Activated naive CD8-positive, alpha-beta T cell treated with anti-CD3 and anti-CD28 coated beads, Interleukin-2, amount 10 ng/mL, durations not matched to agents 7 days and 5 days (primary cell): ENCODE measurements at places on chromosomes 7 and 10. TPM values are rescaled to one million over a fixed set of nuclear protein-coding genes. Genes with fewer than 3 reads are reported as not detected.

GRCh38 chr10:32976338-32976737 lies 18.3 kb upstream of the ITGB1 start:
- no peak for DNase-seq

- no peak for DNase-seq
Measured at GRCh38 chr7:27685209-27685608, 22.5 kb upstream of the HIBADH start.

DNA sequence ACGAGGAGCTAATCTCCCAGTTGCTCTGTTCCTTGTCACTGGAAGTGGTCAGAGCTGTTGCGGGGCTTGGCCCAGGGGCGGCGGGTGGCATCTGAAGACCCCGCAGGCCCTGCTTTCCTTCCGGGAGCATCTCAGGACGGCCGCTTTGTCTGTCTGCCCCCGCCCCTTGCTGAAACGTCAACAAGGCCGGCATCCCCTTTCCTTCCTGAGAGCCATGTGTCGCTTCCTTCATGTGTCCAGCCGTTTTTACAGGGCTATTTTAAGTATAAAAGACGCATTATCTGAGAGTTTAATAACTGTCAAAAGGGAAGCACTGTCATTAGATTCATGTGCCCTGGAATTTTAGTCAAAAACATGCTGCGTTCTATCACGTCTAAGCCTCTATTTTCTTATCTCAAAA lies 110.4 kb downstream of the CUX1 start:
- no peak for DNase-seq

DNA sequence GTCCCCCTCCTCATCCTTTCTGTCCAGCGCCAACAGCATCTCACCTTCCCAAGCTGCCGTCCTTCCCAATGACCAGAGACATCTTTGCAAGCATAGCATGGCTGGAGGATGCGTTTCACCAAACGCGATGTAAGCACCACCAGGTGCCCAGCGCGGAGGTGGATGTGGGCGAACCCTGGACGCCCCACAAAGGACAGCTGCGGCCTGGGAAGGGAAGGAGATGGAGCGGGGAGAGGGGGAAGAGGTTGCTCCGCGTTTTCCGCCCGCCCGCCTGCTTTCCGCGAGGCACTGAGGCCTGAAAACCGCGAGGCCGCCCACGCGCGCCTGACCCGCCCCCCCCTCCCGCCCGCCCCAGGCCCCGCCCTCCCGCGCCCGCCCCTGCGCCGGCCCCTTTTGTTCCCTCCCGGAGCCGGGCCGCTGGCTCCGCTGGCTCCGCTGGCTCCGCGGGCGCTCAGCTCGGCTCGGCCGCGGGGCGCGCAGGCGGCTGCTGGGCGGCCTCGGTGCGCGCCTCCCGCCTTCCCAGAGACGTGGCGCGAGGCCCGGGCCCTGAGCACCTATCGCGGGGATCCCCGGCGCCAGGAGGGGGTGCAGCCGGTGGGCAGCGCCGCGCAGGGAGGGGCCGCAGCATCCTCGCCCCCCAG lies at the start of gene CLIP2:
Gene CLIP2 (plus strand): TSS at position 390 of the 641 bp plus-strand sequence. CDS start 28,140 bp downstream, outside the sequence.
- DNase-seq, result peak; percentile 80

DNA sequence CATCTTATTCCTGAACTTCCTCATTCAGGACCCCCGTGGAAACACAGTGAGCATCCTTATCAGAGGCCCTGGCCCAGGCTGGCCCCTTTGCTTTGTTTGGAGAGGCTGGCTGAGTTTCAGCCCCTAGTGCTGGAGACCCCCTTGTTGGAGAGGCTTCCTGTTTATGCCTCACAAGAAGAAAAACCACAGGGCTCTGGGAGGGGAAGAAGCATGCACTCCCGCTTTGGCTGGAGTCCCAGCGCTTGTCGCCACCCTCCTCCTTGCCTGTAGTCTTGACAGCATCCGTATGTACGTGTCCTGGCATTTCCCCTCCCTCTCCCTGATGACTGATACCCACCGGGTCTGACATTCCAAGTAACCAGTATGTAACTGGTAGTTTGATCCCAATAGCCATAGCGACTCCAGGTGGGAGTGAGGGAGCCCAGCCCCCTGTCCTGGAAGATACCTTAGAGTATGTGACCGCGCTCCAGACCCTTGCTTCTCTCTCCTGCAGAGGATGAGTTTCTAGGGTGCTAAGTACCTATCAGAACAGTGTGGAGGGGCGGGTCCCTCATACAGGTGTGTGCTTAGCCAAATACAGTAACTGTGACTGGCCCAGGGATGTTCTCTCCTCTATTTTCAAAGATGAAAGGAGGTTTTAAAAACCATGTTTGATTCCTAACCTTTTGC lies 6.9 kb upstream of the ATP6V0E2 start:
- no peak for DNase-seq

DNA sequence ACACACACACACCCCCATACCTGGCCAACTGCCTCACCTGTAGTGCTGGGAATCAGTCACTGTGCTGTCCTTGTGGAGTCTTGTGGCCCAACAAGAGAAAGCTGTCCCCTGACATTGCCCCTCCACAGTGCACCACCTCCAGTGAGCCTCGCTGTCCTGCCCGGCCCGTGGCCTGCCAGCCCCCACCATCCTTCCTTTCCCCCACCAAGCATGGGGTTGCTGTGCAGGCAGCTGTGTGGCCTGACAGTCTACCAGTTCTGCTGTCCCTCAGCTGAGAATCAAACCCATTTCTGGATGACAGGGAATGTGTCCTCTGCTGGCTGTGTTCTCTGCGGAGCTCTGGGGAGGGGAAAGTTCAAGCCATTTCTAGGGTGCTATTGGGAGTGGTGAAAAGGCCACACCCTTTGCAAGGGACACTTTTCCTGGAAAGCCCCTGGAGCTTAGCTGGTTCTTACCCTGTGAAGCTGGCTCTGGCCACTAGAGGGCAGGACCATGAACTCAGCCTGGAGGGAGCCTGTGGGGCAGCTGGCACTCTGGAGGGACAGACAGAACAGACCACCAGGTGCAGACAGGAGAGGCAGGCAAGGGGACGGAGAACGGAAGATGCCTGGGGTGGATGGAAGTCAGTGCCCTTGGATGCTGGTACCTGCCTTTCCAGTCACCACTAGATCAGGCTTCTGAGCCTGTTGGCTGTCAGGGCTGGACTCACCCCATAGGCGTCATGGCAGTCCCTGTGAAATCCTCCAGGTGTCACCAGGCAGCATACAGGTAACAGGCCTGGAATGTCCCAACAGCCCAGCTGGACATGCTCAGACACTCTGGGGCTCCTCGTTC lies 10.5 kb upstream of the MTPAP start:
- peak; percentile 72 for DNase-seq

DNA sequence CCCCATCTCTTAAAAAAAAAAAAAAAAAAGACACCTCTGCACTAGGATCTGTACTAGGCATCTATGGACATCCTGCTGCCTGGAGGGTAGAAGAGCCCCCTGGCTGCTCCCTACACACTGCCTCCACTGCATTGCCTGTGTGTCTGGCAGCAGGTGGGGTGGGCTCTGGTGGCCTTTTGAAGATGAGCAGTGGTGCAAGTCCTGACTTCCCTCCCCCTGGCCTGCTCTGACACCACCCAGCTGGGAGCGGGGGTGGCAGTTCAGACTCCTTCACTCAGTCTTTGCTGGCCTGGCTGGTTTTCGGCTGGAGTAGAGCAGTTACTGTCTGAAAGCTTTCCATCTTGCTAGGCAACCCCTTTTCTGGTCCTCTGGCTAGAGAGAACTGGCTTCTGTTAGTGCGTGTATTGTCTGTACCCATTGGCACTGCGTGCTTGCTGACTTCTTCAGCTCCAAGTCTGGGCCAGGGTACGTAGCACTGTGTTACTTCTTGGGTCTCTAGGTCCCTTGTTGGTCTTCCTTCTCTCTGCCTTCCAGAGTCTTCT lies 17.6 kb downstream of the C10orf62 start:
- no peak for DNase-seq

DPYSL4 gene
- total RNA-seq, result 8.5 TPM

COL13A1 gene
- not detected for total RNA-seq

GARIN1A gene
- total RNA-seq, result 1.9 TPM

TAS2R39 gene
- not detected for total RNA-seq

CYP2W1 gene
- total RNA-seq, result not detected
